RWPE1 (cell line): ENCODE measurements at places on chromosomes 2 and 18.

DNA sequence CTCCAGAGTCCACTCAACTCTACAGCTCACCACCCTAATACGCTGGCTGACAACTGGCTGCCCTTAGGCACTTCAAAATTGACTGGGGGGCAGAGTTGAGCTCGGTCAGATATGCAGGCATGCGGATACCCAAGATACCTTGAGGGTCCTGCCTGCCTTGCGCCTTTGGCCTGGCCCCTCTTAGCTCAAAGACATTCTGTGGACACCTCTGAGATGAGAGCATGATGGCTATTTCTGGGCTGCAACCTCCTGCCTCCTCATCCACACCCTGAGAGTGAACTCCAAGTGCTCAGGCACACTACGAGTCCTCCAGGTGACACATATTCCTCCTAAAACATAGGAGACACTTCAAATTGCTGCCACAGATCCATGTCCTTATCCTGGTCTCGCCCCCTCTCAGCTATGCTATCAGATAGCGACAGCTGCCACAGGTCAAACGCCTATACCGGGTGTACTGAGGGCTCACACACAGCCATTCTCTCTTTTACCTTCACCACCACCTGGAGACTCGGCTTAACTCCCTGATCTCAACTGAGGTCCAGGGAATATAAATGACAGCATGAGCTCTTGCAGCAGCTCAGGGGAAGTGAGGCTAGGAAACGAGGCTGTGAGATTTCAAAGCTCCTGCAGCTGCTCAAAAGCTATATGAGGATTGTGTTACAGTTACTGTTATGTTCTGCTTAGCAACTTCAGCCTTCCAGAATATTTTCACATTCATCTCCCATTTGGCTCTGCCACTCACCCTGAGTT, 60.5 kb upstream of the TEX51 start:
- DNase-seq = no peak

GRCh38 chr2:207621501-207622039, 3.6 kb downstream of the METTL21A start:
- no peak for DNase-seq

- no peak for DNase-seq
These were observed 18.5 kb downstream of the MBP start for GRCh38 chr18:77114152-77114414.

DNA sequence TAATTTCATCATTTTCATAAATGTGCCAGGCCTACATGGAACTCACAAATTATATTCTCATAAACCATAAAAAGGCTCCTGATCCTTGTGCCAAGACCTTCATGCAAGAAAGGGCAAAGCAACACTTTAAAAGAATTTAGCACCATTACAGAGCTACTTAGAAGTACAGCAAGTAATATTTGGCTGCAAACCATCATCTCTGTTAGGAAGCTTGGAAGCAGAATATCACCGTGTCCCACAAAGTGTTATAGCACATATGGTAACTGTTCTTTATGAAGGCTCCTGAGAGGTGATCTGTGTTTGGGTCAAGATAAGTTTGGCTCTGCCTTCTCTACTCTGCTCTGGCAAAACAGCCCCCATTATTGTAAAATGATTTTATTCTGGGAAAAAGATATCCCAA, 59.7 kb upstream of the KCNJ3 start:
- no peak for DNase-seq

- no peak for DNase-seq
These were observed 61.5 kb upstream of the L3MBTL4 start for GRCh38 chr18:6476190-6476589.

DNA sequence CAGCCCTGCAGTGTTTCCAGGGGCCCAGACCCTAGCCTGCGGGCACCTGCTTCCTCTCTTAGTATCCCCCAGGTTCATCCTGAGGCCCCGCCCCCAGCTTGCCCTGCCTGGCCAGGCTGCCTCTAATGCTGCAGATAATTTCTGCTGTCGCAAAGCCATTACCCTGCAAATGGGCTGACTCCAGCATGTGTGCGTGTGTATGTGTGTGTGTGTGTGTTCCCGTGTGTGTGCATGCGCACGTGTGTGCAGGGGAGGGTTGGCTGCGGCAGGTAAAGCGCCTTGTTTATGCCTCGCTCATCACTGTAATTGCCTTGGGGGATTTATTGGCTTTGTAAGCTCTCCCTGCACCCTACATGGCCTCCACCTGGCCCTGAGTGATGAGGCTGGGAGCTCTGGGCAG, 7.6 kb upstream of the PRSS56 start:
- DNase-seq = no peak
